ENCODE measurements at places on chromosomes 7 and 10.

- no peak for DNase-seq
Observed at GRCh38 chr10:99579971-99580370, 40.3 kb downstream of the SLC25A28 start.

DNA sequence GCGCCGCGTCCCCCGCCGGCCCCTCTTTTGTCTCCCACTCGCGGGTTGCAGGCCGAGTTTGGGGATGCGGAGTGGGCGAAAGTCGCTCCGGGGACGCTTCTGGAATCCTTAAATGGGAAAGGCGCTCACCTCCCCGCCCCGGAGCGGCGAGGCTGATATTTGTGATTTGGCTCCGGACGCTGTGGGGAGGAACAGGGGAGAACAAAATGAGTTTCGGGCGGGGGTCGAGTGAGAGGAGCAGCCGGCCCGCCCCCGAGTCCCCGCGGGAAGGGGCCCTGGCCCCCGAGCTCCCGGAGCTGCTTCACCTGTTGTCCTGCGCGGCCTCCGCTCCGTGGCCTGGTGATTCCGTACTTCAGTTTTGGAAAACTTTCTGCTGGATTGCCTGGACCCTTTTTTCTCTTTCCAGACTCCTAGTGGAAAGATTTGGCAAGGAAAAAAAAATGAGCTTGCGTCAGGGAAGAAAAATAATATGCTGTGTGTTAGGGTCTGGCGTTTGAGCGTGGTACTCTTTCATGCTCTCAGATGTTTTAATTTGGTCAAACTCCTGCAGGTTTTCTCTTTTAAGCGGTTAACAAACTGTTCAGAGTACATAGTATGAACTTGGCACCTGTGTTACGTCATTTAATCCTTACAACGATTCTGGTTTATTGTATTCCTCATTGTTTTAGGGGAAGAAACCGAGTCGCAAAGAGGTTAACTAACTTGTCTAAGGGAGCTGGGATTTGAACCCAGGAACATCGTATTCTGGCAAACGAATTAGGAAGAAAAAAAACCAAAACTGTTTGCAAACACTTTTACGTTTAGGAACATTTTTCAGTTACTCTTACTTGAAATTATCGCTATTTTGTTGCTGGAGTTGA, 924 bp downstream of the BMPR1A start:
- no peak for DNase-seq

DNA sequence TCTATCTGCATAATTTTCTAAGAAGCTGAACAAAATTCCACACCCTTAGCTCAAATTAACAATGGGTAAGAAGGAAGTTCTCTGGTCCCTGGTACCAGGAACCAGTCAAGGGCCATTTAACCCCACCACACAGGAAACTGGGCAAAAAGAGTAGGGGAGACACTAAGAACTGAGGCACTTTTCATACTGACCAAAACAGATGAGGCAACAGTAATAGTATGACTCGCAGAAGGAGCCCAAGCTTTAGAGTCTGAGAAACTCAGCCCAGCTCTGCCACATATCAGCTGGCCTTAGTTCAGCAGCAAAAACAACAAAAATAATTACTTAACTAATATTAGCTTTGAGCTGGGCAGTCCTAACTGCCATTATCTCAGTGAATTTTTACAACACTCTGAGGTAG, 221.2 kb downstream of the FAM107B start:
- no peak for DNase-seq

GRCh38 chr10:110033701-110034235, 26.0 kb downstream of the ADD3 start:
- no peak for DNase-seq

DNA sequence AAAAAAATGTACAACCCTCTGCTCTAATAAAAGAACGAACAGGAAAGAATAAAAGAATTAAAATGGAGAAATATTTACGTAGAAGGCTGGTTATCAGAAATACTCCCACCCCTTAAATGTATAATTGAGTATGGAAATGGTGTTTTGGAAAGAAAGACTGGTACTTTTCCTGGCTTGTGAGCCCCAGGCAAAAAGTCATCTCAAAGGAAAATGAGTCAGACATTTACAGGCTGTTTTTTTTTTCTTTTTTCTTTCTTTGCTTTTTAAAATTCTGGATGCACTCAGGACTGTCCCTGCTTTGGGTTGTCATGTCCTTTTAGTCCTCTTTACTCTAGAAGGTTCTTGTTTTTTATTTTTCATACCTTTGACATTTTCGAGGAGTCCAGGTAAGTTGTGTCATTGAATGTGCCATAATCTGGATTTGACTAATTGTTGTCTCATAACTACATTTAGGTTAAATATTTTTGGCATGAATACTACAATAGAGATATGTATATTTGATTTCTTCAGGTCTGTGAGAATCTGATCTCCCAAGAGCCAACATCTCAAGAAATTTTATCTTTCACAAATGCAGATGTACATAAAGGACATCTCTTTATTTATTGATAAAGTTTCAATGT, 313.0 kb upstream of the GLI3 start:
- DNase-seq: no peak

DNA sequence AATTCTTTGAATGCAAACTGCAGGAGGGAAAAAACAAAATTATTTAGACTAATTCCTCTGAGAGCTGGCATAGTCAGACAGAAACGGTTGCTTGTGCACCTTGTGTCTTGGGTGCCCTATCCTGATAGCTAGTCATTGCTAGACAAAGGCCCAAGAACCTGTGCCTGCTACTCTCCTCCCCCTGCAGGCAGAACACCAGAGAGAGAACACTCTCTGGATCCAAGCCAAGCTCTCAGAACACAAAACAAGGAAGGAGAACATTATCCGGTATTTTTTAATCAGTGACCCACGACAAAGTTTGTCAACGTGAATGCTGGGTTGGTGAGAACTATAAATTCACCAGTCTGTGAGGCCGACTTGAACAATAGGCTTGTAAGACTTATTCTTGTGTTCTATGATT, 18.8 kb upstream of the PPP1R9A start:
- DNase-seq: no peak

DNA sequence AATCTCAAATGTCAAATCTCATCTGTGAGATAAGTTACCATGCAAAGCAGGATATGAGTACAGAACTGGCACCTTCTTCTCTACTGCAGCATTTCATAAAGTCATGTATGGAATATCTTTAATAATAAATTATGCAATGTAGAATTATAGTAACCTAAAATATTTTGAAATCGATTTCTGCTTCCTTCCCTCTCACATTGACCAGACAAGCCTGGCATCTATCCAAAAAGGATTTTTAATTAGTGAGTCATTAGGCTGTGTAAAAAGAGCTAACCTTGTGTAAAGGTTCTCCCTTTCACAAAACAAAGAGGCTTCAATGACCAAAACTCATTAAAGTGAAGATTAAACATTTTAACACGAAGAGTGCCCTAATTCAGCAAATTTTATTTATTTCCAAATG, 48.8 kb upstream of the EXOC6 start:
- no peak for DNase-seq

DNA sequence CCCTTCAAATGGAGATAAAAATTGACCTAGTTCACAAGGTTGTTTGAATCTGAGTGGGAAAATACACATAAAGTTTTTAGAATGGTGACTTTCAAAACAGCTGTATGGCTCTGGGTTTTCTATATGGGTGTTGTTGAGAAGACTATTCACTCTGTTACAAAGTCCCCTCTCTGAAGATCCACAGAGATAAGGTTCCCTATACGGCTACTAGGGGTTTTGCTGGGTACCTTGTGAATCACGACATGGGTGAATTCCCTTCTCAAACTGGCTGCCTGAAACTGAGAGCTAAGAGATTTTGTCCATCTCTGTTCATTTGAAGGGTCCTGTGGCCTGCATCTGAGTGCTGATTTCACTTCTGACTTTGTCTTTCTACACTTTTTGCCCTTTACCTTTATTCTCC, 11.8 kb upstream of the SLC13A1 start:
- DNase-seq: no peak

GRCh38 chr10:469947-470338, 219.5 kb downstream of the DIP2C start:
- DNase-seq: no peak

DNA sequence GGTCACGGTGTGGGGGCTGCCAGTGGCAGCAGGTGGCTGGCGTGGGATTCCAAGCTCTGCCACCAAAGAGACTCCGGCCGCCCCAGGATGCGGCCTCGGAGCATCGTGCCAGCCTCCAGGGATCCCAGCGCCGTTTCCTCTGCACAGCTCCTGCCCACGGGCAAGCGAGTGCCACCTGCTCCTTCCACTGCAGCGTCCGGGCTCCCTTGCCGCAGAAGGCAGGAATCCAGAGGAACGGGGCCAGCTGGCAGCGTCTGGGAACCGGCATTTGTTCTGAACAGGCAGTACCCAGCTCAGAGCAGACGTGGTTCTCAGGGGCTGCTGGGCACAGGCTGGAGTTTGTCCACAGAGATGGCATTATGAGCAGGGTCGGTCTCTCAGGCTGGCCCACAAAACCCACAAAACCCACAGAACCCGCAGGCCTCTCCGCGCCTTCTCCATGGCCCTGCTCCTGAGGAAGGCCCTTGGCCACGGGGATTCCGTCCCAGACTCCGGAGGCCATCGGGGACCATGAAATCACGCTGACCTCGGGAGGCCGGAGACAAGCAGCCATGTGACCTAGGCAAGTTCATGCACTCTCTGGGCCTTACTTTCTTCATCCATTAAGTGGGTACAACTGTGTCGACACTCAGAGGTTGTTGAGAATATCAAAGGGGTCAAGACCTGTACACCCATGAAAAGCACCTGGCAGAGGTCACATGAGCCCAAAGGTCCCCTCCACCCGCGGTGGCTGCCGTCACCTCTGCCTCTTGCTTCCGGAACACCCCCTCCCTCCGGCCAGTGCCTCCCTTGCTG, 72.1 kb upstream of the TNRC18 start:
- no peak for DNase-seq

GRCh38 chr10:95122736-95123135, 53.4 kb upstream of the CYP2C8 start:
- DNase-seq: no peak

GRCh38 chr10:44725404-44725803, 185.7 kb upstream of the TMEM72 start:
- no peak for DNase-seq

GRCh38 chr7:130884437-130885417, 150.7 kb upstream of the KLF14 start:
- DNase-seq: no peak
